Skin of body (tissue), 3 donors: ENCODE measurements at places on chromosomes 13 and 19.

DNA sequence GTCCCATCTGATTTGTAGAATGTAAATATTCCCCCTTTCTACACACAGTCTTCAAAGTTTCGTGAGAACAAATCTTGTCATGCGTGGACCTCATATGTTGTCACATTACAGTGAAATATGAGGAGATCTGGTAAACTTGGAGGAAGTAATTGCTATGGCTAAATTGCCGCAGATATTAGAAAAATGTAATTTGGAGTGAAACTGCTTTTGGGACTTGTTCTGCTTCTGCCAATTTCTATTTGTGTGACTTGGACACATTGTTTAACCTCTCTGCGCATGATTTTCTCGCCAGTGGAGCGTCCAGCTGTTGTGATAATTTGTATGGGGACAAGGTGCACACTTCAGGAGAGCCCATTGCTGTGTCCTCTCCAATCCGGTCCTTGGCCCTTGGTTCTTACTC, 693.1 kb upstream of the SLC10A2 start:
- DNase-seq = no peak

DNA sequence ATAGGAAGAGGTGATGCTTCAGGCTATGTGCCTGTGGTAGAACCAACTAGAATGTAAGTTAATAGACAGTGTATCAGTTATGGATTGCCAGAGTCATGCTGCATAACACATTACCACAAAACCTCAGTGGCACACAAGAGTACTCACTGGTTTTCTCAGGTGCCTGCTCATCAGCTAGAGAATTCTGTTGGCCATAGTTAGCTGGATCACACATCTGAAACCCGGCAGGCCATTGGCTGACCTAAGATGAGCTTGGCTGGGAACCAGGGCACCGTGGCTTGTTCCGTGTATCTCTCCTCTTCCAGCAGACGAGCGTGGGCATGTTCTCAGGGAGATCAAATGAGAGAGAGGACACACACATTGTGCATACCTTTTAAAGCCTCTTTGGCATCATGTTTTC, 76.7 kb downstream of the TEX26 start:
- no peak for DNase-seq

DNA sequence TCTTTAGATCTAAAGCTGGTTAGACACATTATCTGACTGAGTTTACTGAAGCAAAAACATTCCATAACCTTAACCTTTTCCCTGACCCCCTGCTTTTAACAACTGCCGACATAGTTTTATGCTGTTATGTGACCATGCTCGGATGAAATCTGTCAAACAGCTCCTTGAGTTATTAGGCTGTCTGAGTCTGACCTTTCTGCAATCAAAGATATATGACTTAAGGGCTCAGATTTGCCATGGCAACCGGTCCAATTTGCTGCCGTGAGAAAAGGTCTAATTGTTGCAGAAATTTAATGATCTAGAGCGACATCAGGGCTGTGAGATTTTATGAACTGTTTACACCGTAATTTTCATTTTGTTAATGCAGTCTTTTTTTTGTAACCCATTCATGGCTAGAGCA, 61.8 kb downstream of the URI1 start:
- no peak for DNase-seq

GRCh38 chr13:33017323-33017929, 1.2 kb downstream of the KL start:
- peak; percentile 71 for DNase-seq

DNA sequence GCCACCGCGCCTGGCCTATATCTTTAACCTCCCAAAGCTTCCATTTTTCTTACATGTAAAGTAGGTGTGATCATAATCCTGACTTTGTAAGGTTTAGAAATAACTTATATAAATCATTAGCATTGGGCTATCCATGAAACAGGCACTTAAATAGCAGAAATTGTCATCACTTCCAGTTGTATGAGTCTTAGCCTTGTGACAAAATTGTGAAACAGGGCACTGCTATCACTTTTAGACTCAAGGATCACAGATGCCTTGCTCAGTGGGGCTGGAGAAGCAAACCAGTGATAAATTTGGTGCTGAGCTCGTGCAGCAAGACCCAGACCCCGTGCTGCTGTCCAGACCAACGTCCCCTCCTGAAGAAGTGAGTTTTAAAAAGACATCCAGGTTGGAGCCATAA, 209.7 kb downstream of the KATNAL1 start:
- no peak for DNase-seq

DNA sequence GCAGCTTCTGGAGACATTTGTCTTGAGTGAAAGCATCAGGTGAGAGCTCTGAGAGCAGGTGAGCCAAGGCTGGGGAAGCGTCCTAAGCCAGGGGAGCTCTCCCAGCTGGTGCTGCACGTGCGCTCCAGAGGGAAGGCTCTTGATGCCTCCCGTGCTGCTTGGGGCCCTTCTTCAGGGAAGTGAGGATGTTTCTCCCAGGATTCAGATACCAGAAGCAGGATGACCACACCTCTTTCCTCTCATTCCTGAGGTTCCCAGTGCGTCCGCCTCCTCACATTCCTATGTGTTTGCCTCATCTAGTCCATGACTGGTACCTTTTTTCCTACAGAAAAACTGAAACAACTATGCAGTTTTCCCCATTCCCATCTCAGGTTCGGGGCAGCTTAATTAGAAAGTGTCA, 231.0 kb upstream of the IRS2 start:
- no peak for DNase-seq

GRCh38 chr13:21812192-21812626, 141.3 kb downstream of the FGF9 start:
- no peak for DNase-seq

GRCh38 chr19:17902701-17903100, 30.1 kb upstream of the CCDC124 start:
- DNase-seq = no peak

DNA sequence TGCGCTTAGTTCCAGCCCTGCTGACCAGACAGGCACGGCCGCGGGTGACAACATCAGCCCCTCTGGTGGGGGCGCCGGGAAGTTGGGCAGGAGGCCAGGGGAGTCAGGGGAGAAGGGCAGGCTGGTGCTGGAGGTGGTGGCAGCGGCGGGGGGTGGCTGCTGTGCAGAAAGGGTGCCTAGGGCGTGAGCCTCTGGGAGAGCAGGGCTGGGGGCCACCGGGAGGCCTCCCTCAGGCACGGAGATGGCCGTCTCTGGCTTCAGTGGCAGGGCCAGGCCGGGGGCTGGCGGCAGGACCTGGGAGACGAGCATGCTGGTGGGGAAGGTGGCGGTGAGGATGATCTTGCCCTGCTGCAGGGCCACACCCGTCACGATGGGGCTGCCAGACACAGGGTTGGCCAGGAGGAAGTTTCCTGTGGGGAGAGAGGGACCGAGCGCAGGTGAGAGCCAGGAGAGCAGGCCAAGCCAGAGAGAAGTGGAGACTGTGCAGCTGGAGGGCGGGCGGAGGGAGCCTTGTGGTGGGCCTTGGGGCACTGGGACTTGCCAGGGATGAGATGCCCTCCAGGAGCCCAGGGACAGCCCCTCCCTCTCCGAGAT, 3.3 kb downstream of the SIX5 start:
- no peak for DNase-seq

- DNase-seq = no peak
Measured at GRCh38 chr19:29014857-29015436, 198.0 kb downstream of the UQCRFS1 start.

GRCh38 chr19:16795731-16796130, 33.5 kb upstream of the SIN3B start:
- no peak for DNase-seq

DNA sequence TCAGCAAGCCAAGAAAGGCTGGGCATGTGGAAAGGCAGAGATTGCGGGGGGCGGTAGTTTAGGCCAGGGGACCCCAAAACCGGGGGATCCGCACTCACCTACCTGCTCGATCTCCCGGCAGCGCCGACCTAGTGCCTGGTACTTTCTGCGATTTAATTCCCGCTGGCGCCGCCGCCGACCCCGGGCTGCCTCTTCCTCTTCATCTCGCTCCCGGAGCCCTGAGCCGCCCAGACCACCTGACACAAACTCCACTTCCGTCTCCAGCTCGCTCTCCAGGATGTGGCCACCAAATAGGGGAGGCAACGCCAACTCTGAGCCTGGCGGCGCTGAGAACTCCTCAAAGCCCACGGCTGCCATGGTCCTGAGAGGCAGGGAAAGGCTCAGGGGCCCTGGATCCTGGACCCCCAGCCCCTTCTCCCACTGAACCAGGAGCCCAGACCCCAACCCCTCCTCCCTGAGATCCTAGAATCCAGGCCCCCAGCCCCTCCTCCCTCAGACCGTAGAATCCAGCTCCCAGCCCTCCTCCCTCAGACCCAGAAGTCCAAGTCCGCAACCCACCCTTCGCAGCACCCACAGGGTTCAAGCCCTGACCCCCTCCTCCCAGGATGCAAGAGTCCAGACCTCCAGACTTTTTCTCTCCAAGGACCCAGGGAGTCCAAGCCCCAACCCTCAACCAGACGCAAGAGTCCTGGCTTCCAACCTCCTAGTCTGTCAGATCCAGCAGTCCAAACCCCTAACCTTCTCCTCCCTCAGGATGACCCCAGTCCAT, 933 bp downstream of the TFPT start:
- DNase-seq = no peak

DNA sequence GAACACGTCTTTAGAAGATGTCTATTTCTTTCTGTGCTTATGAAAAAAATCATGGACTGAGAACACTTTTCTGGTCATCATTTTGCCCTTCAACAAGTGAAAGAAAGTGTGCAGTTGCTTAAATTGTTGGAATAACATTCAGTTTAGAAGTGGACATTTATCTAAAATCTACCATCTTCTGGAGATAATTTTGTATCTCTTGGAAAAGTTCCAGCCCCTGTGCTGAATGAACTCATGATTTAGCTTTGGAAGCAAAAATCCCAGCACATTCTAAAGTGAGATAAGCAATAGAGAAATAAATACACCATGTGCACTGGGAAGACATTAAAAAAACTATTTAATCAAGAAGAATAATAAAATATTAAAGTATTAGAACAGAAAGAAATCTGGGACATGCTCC, 1420.8 kb upstream of the SLC10A2 start:
- no peak for DNase-seq

- no peak for DNase-seq
Measured at GRCh38 chr13:93689333-93689732, 462.7 kb downstream of the GPC6 start.

- no peak for DNase-seq
Measured at GRCh38 chr13:93413972-93414717, 187.5 kb downstream of the GPC6 start.

DNA sequence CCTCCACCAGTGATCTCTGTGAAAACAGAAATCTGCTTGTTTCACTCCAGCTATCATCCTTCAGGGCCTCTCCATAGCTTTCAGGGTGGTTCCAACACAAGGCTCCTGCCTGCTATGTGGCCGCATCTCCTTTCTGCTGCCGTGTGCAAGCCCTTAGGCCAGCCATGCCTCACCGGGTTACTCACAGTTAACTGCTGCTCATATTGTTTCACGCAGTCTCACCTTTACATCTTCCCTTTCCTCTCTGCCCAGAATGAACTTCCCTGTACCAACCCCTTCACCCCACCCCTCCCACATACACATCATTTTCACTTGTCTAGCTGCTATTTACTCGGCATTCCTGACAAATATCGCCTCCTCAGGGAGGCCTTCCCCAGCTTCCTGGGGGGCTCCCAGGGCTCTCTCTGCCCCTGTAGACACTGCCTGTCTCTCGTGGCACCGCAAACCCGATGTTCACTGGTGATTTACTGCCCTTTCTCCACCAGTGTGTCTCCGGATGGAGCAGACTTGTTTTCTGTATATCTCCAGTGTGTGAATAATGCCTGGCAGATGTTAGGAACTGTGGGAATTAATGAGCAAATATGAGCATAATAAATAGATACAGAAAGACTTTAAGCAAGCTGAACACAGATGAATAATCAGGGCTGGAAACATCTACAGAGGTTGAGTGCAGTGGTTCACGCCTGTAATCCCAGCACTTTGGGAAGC, 39.3 kb upstream of the GPR183 start:
- DNase-seq = peak; percentile 35

DNA sequence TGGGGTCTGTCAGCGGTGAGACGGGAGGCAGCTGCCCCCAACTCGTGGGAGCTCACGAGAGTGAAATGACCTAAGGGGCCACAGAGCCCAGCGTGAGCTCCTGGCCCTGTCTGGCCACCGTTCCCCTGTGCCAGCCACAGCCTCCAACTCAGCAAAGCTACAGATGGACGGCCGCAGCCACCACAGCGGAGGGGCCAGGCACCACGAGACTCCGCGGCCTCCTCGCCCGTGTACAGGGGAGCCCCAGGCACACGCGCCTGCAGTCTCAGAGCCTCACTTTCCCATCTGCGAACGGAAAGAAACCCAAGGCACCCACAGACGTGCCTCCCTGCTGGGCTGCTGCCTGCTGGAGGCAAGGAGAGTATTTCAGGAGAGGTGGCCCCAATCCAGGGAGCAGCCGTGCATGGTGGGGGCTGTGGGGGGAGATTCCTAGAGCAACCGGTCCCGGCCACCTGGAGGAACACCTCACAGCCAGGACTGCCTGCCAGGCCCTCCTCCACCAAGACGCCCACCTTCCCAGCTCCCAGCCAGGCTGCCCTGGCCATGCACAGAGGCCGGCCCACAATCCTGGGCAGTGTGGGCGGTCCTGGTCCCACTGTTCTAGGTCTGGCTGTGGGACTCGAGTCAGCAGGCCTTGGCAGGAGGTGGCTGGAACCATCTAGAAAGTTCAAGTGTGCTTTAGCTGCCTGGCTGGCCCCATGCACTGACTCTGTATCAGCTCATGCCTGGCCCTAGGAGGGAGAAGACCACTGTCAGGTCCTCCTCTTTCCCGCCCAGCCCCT, 1.9 kb downstream of the MKNK2 start:
- DNase-seq = no peak

DNA sequence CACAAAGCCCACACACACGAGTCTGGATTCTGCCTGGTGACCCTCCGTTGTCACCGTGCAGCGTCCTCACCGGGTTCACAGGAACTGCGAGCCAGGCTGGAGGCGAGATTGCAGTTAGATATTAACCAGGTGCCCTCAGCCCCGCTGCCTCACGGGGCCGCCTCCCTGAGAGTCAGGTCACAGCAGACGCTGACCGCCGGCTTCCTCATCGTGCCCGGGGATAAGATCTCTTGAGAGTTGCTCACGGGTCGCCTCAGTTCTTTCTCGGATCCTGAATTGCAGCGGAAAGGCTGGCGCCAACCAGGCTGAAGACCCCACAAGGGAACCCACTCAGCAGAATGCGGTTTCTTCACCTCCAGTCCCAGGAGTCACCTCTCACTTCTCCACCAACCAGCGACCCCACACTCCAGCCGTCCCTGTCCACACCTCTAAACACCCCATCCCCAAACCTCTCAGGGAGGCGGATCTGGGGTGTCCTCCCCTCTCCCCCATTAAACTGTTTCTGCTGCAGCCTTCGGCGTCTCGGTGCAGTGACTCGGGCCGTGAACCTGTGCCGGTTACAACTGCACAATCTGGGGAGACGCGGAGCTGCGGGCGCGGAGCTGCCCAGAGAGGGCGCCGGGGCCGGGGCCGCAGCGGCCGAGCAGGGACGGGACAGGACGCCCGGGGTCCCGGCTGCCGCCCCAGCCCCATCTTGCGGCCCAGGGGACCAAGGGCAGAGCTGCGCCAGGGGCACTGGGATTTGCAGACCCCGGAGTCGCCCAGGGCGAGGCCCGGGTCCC, 591 bp downstream of the ZNF823 start:
- no peak for DNase-seq

DNA sequence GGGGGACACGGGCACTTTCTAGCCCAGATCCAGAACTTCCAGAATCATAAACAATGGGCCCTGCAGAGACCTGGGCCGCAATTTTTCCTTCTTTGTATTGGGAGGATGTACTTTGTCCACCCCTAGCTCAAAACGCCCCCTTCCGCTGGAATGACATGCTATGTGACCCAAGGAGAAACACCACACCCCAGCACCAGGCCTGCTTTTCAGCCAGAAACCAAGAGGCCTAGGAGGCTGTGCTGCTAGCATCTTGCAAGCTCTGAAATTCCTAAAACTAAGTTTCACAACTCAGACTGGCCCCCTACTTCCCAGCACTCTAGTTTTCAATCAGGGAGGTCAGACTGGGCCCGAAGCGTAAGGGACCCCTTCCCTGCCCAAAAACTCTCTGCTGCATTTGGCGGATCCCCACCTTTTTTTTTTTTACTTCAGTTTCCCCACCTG, 538 bp downstream of the LSM4 start:
- DNase-seq = peak; percentile 22
